EL (cell line): ENCODE measurements at places on chromosomes 3 and 15.
A peak's percentile ranks its signal among the peaks of the same experiment; 100 is the strongest.

DNA sequence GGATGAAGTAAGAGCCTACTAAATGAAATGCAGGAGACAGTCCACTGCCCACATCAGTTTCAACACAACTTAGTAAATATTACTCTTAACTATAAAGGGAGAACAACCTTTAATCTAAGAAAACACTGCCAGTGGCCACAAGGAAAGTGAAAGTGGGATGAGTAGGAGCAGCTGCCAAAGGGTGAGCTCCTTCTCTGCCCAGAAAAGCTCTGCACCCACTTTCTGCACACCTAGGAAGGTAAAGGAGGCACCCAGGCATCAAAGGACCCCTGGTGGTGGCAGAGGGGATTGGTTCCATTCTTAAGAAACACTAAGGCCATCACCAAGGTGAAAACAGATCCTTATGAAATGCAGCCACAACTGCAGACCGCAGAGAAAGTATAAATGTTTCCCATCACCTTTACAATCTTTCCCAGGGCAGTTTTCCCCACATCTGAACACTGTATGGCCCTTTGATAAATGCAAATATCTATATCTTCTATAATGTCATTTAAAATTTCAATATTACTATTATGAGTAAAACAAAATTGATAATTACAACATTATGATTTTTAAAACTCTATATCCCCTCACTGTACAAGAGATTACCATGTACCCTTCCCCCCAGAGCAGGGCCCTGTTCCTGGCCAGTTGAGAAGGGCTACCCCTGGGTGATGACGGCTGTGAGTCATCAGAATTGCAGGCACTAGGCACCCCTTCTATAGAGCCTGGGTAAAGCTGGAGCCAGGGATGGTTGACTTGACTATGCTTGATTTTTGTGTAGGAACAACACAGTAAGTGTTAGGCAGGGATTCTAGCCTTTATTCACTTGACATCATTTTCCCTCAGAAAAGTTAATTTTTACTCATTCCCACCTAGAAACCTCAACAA, 92.0 kb downstream of the SNRK start:
- peak; percentile 53 for DNase-seq

- no peak for DNase-seq
Measured at GRCh38 chr3:8519774-8520448, 18.3 kb downstream of the LMCD1 start.

- DNase-seq, result no peak
Measured at GRCh38 chr3:136490646-136491405, 240.7 kb downstream of the PCCB start.

DNA sequence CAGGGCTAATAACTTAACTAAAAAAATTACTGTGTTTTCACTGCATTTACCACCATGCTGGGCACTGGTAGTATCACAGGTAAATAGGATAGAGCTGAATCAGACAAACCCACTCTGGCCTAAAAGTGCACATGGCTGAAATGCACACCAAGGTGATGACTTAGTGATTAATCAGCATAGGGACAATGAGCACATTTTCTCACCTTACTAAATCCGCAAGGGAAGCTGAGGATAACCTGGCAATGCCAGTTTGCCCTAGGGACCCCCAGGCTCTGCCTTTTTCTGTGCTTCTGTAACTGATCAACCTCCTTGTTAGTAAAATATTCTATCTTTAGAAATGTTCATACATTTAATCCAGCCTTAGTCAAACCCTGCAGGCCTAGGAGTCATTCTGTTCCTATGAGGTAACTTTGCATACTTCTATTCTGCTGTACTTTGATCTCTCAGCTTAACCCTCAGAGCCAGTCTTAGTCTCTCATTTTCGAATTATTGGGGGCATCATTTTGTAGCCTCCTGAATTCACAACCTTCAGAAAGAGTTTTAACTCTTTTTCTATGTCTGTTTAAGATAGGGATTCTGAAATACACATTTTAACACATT, 562.9 kb upstream of the KCNMB2 start:
- peak; percentile 57 for DNase-seq

- DNase-seq, result no peak
Measured at GRCh38 chr3:3353153-3353552, 173.7 kb upstream of the CRBN start.

DNA sequence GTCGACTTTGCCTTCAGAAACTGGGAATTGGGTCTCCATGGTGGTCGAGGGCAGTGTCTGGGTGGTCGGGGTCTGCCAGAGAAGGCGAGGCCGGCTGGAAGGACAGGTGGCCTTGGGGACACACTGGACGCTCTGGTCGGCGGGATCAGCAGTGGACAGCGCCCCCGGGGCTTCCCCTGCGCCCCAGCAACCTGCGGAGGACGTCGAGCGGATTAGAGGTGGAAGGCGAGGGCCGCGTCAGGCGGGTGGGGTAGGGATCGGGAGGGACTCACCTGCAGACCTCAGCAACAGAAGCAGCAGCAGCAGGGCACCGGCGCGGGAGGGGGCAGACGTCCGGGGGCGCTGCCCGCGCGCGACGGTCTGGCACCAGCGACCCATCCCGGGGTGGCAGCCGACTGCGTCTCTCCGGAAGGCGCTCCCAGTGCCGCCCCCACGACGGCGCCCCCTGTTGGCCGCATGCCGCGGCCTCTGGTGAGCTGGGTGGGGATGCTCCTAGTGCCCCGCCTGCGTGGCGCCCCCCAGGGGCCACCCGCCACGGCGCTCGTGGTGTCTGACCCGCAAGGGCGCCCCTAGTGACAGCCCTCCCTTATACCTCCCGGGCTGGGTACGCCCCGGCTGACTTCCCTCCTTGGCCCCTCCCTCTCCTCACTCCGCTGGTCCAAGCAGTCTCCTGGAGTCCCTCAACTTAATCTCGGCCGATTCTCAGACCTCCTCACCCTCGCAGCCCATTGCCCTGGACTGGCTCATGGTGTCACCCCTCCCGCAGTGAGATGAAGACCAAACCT, at the start of gene PRSS50:
TSS of gene PRSS50 (minus strand) at position 423 of the 785 bp plus-strand sequence. CDS start at position 378, 45 bp downstream.
- no peak for DNase-seq

DNA sequence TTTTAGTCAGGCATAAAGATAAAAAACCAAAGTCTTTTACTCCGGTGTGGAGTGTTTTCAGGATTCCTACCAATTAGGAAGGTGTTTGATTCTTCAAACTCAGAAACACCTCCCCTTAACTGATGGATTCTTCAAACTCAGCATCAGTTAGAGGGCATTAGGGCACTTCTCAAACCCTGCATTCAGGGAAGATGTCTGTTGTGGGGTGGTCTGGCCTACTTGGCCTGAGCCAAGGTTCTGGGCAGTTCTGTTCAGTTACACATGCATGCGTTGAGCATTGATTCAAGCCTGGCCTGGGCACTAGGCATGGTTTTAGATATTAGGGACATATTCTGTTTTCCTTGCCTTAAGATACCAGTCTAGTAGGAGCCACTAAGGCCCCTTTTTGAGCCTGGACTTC, 1.0 kb downstream of the HGD start:
- DNase-seq, result no peak

DNA sequence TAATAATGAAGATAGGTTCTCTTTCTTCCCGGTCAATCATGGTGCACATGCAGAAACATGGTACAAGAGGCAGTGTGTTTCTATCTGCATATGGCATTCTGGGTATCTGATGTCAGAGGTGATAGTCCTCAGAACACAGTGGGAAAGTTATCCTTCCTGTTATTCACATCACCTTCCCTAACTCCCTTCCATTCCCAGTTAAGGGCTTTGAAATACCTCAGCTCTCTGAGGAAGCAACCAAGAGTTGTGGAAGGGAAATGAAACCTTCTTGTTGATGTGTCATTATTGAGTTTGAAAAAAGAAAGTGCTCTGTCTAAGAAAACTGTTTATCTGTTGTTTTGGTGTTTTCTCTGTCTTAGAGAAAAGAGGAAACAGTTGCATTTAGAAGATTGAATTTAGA, 21.9 kb upstream of the P2RY13 start:
- DNase-seq, result no peak

- DNase-seq, result no peak
Measured at GRCh38 chr3:154023148-154023547, 98.0 kb upstream of the ARHGEF26 start.

GRCh38 chr3:139123377-139124095, 78.8 kb upstream of the PRR23C start:
- DNase-seq, result no peak

GRCh38 chr3:11717301-11717700, 73.6 kb upstream of the VGLL4 start:
- peak; percentile 34 for DNase-seq

DNA sequence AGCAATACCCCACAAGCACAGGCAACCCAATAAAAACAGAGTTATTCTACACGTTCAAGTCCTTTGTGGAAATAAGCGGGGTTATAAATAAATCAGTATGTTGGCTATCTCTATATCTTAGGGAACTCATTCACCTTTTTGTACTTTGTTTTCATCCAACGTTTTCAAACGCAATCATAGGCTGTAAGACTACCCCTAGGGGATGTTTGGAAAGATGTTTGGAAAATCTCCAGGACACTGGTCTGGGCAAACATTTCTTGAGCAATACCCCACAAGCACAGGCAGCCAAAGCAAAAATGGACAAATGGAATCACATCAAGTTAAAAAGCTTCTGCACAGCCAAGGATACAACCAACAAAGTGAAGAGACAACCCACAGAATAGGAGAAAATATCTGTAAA, 70.1 kb downstream of the CLDN11 start:
- DNase-seq, result peak; percentile 61

- DNase-seq, result no peak
Measured at GRCh38 chr3:114456742-114457141, 162.9 kb downstream of the TIGIT start.

DNA sequence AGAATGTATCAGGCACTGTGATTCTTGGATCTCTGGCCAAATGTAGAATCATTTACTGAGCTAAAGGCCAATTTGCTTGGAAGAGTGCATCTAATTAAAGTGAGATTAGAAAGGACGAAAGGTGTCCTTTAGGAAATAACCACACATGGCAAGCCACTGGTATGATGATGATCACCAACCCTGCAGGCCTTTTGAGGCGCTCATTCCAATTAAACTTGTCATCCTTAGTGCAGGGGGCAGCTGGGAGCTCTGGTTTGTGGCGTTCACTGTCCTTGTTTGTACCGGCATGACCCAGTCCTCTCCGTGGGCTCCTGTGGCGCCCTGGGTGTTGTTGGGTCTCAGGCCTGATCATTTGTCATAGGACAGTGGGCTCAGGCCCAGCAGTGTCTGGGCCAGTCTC, 11.0 kb downstream of the LIMD1 start:
- peak; percentile 40 for DNase-seq

DNA sequence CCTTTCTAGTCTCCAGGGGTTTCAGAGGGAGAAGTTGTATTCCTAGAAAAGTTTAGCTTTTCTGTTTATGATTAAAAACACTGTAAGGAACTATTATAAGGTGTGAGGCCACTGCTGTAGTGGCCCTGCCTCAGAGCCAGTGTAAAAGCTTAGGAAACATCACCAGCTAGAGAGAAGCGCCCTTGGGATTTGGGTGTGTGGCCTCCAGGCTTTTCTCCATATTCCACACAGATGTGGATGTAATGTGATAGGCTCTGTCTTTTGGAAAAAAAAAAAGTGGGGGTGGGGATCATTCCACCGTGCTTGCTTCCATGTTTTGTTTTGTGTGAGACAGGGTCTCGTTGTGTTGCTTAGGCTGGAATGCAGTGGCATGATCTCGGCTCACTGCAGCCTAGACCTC, 13.9 kb downstream of the SEC61A1 start:
- DNase-seq, result no peak

DNA sequence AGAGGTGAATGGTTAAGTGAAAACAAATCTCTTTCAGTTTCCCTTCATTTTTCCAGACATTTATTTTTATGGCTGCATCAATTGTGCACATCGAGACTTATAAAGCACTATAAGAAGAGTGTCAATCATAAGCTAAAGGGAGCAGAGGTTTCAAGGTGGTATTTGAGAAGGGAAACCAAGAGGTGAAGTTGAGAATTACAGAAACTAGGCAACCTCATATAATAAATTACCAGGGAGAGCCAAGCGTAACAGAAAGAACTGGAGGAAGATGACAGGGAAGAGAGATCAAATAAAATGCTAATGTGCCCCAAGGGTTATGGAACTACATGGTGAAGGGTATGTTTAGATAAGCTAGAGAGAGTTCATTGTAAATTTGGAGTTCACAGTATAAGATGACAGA, 6.3 kb upstream of the CCDC54 start:
- DNase-seq, result no peak

DNA sequence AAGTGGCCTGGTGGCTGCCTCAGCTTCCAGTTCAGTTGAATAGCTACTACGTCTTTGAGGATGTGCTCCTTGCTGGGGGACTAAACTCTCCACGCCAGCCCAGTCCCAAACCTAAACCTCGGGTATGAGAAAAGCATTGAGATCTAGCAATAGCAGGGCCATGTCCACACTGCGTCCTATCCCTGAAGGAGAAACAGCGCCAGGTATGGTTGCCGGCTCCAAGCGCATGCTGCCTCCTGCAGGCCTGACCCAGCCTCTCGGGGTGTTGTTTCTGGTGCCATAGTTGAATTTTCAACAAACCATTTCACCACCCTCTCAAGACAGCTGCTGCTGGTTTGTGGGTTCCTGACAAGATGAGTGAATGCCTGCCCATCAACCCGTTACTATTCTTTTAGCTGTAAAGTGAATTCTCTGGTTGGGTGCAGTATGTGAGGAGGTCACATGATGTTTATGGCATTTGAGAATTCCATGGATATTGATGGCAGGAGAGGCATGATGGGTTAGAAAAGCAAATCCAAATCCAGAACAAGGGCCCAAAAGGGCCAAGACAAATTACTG, 13.0 kb upstream of the SLC28A1 start:
- DNase-seq, result no peak

DNA sequence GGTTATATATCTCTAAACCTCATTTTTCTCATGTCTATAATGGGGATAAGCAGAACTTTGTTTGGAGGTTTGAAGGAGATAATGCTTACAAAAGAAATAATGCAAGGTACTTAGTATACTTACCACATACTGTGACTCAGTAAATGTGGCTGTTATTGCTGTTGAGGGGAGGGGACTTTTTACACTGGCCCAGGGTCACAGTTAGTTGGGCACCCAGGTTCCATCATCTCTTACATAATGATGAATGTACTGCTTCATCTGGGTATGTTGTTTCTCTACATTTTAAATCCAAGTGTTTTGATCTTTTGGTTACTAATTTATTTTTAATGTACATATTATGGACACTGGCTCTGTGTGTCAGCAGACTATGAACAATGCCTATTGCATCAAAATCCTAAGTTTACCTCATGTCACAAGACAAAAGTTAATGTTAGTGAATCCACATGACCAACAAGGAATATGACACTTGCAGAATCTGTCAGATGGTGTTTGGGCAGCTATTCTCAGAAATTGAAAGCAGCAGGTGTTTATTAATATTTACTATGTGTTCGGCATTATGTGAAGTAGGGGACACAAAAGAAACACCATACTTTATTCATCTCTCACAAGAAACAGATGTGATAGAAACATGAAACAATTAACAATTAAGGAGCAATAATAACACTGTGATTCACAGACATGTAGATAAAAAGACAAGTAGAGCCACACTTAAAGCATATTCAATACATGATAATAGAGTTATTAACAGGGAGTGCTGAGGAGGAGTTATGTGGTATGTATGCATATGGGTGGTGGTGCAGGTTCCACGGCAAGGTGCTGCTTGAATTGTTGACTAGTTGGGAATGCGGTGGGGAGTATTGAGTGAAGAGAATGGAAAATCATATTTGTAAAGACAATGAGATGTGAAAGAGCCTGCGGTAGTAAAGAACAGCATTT, 109.7 kb downstream of the GALK2 start:
- DNase-seq, result no peak

GRCh38 chr15:34717729-34718128, 37.1 kb downstream of the GJD2 start:
- DNase-seq, result no peak
